Daoy (cell line): ENCODE measurements at places on chromosomes 6 and 20. TPM values are rescaled to one million over a fixed set of nuclear protein-coding genes. Genes with fewer than 3 reads are reported as not detected.

IMPG1 gene
- total RNA-seq = not detected in 2 replicates

HSF2 gene
- 32.7 and 38.2 TPM in 2 replicates for total RNA-seq

MAP7 gene
- total RNA-seq = 0.95 and 1.1 TPM in 2 replicates

RAB32 gene
- 143 and 150 TPM in 2 replicates for total RNA-seq

JPH2 gene
- total RNA-seq = 1.5 and 2.1 TPM in 2 replicates
